ENCODE measurements at places on chromosomes 11 and 22.

GRCh38 chr11:34490304-34490703 is 23.3 kb downstream of the ELF5 start:
- no peak for DNase-seq

- DNase-seq, result no peak
Measured at GRCh38 chr11:133266986-133267385, 265.3 kb downstream of the OPCML start.

GRCh38 chr11:119320240-119320775 is 3.4 kb upstream of the MCAM start:
- DNase-seq, result peak; percentile 77

GRCh38 chr11:43950311-43950855 is 7.9 kb downstream of the C11orf96 start:
- no peak for DNase-seq

- DNase-seq, result no peak
Measured at GRCh38 chr22:47872761-47873535, 1110.5 kb downstream of the TBC1D22A start.

- DNase-seq, result peak; percentile 50
Measured at GRCh38 chr22:45290410-45290936, 5.7 kb downstream of the UPK3A start.

- no peak for DNase-seq
Measured at GRCh38 chr11:84290647-84291046, 1004.5 kb upstream of the CCDC90B start.

DNA sequence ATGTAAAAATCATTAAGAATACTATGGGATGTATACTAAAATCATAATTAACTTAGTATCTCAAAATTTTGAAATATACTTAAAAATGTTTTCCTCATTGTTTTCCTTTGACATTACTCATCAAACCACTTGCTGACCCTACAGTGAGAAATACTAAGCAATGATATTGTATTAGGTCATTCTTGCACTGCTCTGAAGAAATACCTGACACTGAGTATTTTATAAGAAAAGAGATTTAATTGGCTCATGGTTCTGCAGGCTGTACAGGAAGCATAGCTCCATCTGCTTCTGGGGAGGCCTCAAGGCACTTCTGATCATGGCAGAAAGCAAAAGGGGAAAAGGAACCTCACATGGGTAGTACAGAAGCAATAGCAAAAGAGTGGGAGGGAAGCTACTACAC is 950.9 kb upstream of the CHORDC1 start:
- no peak for DNase-seq

- DNase-seq, result no peak
Measured at GRCh38 chr11:131356206-131356605, 14.2 kb upstream of the NTM start.

- DNase-seq, result peak; percentile 46
Measured at GRCh38 chr11:113474362-113475159, 637 bp downstream of the DRD2 start.

GRCh38 chr11:81673001-81673400 is 1060.7 kb downstream of the FAM181B start:
- DNase-seq, result no peak
